B cell (primary cell): ENCODE measurements at places on chromosomes 7 and 10. TPM values are rescaled to one million over a fixed set of nuclear protein-coding genes. Genes with fewer than 3 reads are reported as not detected.

The PRRT4 gene
- 0.20 TPM in 1 of 2 replicates, not detected in the other for total RNA-seq

The PLEKHS1 gene
- not detected in 2 replicates for total RNA-seq

The OR2A12 gene
- total RNA-seq = not detected in 2 replicates

The MYO1G gene
- 104 and 107 TPM in 2 replicates for total RNA-seq

The LLCFC1 gene
- not detected in 2 replicates for total RNA-seq
